ENCODE measurements at places on chromosomes 6 and 20.

DNA sequence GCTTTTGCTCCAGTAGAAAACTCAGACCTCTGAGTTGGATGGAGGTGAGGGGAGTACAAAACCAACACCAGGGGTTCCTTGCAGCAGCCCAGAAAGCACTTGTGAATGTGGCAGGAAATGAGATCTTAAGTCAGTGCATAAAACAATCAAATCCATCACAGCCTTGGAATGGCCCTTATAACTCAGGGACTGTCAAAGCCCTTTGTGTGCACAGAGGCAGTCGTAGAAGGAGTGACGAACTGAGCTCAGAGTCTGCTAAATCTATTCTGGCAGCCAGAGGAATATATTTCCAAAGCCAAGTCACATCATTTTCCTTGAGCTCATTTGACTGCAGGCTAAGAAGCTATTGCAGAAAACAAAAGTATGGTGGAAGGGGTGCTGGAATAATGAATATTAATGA is 676.6 kb downstream of the DHX35 start:
- DNase-seq, result no peak

- DNase-seq, result no peak
Measured at GRCh38 chr6:167770291-167770955, 56.3 kb upstream of the AFDN start.

DNA sequence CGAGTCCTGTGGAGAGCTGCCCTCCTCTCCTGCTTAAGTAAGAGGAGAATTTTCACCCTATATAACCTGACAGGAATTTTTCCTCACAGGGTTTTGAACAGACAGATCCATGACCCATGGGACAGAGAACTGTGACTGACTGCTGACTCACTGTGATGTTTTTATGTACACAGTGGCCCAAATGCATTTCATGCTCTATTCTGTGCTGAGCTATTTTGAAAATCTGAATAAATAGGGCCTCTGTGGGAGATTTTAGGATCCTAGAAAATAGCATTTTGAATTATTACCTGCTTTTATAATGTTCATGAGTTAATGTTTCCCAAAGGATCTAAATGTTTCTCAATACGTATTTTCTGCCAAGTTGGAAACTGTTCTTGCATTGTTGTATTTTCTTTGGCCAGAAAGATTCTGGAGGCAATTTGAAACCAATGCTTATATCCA is 577.4 kb downstream of the HTR1B start:
- DNase-seq, result no peak

- DNase-seq, result no peak
Measured at GRCh38 chr6:108441141-108441540, 119.6 kb upstream of the FOXO3 start.

- DNase-seq, result no peak
Measured at GRCh38 chr6:48069280-48069679, 41.7 kb downstream of the PTCHD4 start.

GRCh38 chr20:16243470-16243869 is 329.8 kb downstream of the KIF16B start:
- DNase-seq, result no peak

All from activated CD8-positive, alpha-beta memory T cell treated with anti-CD3 and anti-CD28 coated beads for 1 hour (primary cell).